ENCODE measurements at places on chromosomes 5 and 9.
A peak's percentile ranks its signal among the peaks of the same experiment; 100 is the strongest.

DNA sequence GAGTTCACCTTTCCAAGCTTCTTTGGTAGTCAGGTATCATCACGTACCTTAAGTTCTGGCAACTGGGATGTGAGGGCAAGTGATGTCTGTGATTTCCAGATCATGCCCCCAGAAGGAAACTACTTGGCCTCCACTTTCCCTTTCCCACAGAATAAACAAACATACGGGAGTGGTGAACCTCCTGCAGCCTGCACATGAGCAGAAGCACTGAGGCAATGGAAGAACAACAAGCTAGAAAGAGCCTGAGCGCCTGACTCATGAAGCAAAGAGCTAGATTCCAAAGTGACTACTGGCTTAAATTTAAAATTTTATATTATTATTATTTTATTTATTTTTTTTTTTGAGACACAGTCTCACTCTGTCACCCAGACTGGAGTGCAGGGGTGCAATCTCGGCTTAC, 35.0 kb downstream of the ARL15 start:
- no peak overlapping the region for H3K27ac ChIP-seq
- no peak for DNase-seq
- peaks cover 23% of the 10 kb centered on the region for H3K4me1 ChIP-seq
- no peak overlapping the region for H3K4me3 ChIP-seq
- H3K27me3 ChIP-seq: no peaks in the 10 kb centered on the region
- H3K36me3 ChIP-seq: peaks cover 2% of the 10 kb centered on the region

- H3K36me3 ChIP-seq: peaks cover 15% of the 10 kb centered on the region
- H3K4me3 ChIP-seq: no peak overlapping the region
- no peak overlapping the region for H3K27ac ChIP-seq
- no peaks in the 10 kb centered on the region for H3K27me3 ChIP-seq
- H3K4me1 ChIP-seq: peaks cover 12% of the 10 kb centered on the region
Measured at GRCh38 chr9:105299190-105299854, 54.9 kb downstream of the SLC44A1 start.

- H3K4me1 ChIP-seq: peaks cover 4% of the 10 kb centered on the region
- H3K27me3 ChIP-seq: peaks cover 14% of the 10 kb centered on the region
- H3K27ac ChIP-seq: no peak overlapping the region
- H3K36me3 ChIP-seq: no peaks in the 10 kb centered on the region
Measured at GRCh38 chr5:129767927-129768380, 20.1 kb downstream of the MINAR2 start.

DNA sequence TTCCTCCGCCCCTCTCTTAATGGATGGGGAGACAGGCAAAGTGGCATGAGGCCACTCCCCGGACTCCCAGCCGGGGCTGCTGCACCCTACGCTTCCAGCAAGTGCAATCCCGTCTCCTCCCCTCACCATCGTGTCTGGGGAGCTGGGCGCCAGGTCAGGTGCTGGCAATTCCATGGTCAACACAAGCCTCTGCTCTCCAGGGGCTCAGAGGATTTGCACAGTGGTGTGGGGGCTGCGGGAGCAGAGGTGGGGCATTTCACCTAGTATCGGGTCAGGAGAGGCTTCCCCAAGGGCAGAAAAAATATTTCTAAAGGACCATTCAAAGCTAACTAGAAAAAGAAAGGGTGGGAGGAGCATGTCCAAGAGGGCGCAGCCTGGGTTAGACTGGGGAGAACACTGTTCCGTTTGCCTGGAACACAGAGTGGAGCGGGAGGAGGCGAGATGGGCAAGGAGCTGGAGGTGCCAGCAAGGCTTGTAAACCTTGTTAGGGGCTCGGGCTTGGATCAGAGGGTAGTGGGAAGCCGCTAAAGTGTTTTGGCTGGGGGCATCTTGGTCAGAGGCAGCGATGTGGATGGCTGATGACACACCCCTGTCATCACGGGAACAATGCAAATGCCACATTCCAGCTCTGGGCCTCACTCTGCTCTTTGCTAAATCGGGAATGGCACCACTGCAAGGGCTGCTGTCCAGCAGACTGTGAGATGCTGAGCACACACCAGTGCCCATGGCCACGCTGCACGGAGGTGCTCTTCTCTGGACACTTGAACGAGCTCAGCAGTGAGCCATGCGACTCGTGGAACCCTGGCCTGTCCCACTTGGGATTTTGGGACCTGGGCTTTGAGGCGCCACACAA, 191.7 kb downstream of the CDK5RAP2 start:
- H3K27ac ChIP-seq: no peak overlapping the region
- no peak overlapping the region for H3K4me3 ChIP-seq
- no peak for DNase-seq
- H3K36me3 ChIP-seq: peaks cover 11% of the 10 kb centered on the region
- H3K4me1 ChIP-seq: peaks cover 2% of the 10 kb centered on the region
- H3K27me3 ChIP-seq: no peaks in the 10 kb centered on the region

- H3K36me3 ChIP-seq: peaks cover under 1% of the 10 kb centered on the region
- H3K27ac ChIP-seq: peak overlapping the region; percentile 53
- H3K4me1 ChIP-seq: peaks cover 48% of the 10 kb centered on the region
- H3K4me3 ChIP-seq: peak overlapping the region; percentile 85
- peak; percentile 12 for DNase-seq
Measured at GRCh38 chr9:79883073-79883645, 311.4 kb downstream of the TLE4 start.

- no peak for DNase-seq
- H3K4me3 ChIP-seq: no peak overlapping the region
- peaks cover 42% of the 10 kb centered on the region for H3K4me1 ChIP-seq
- no peak overlapping the region for H3K27ac ChIP-seq
Measured at GRCh38 chr5:151949701-151950308, 25.2 kb upstream of the GLRA1 start.

- no peak overlapping the region for H3K27ac ChIP-seq
- no peaks in the 10 kb centered on the region for H3K36me3 ChIP-seq
- no peak overlapping the region for H3K4me3 ChIP-seq
- H3K4me1 ChIP-seq: peaks cover 6% of the 10 kb centered on the region
- no peaks in the 10 kb centered on the region for H3K27me3 ChIP-seq
- no peak for DNase-seq
Measured at GRCh38 chr5:138775034-138775433, 21.8 kb downstream of the CTNNA1 start.

DNA sequence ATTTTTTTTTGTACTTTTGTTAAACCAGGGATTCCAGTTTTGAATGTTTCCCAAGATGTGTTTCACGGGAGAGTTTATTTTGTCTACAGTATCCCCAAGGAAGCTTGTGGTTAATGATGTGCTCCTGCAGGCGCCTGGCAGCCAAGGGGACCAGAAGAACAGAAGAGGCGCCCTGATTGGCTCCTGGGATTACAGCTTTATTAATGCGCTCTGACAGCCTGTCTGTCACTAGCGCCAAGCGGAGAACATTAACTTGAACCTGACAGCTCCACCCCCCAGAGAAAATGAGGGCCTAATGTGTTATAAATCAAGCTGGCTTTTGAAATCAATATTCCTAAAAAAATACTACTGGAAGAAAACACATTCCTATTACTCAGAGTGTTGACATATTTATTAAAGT, 5.0 kb upstream of the FBXL7 start:
- H3K36me3 ChIP-seq: peaks cover 3% of the 10 kb centered on the region
- no peaks in the 10 kb centered on the region for H3K4me1 ChIP-seq
- H3K27me3 ChIP-seq: peaks cover 13% of the 10 kb centered on the region
- DNase-seq: no peak
- H3K27ac ChIP-seq: no peak overlapping the region

- no peak overlapping the region for H3K4me3 ChIP-seq
- H3K27me3 ChIP-seq: no peaks in the 10 kb centered on the region
- H3K27ac ChIP-seq: peak overlapping the region; percentile 34
- DNase-seq: no peak
Measured at GRCh38 chr9:5578698-5579085, 50.2 kb upstream of the RIC1 start.

DNA sequence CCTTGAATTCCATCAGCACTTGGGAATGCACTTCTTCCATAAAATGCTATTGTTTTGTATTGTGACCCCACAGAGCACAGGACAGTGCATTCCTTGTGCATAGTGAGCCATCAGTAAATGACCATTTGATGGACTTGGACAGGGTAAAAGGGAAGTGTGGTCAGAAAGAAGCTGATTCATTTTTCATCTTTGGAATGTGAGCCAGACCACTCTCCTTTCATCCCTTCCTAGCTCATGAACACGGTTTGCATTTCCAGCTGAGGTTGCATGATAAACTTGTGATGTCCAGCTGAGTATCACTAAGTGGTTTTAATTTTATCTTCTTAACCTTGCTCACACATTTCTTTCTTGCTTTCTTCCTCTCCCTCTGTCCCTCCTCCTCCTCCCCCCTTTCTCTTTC, 101.3 kb downstream of the NUDT12 start:
- no peak overlapping the region for H3K4me3 ChIP-seq
- no peaks in the 10 kb centered on the region for H3K4me1 ChIP-seq
- H3K36me3 ChIP-seq: no peaks in the 10 kb centered on the region
- H3K27ac ChIP-seq: no peak overlapping the region
- peaks cover 28% of the 10 kb centered on the region for H3K27me3 ChIP-seq

- no peak overlapping the region for H3K4me3 ChIP-seq
- no peak for DNase-seq
Measured at GRCh38 chr5:180786531-180787398, 15.8 kb downstream of the MGAT1 start.

- no peak overlapping the region for H3K4me3 ChIP-seq
- no peak overlapping the region for H3K27ac ChIP-seq
- H3K36me3 ChIP-seq: no peaks in the 10 kb centered on the region
- H3K4me1 ChIP-seq: peaks cover 3% of the 10 kb centered on the region
- no peak for DNase-seq
- peaks cover 29% of the 10 kb centered on the region for H3K27me3 ChIP-seq
Measured at GRCh38 chr9:99515895-99516656, 294.0 kb downstream of the SEC61B start.
